Caki2 (cell line): ENCODE measurements at places on chromosomes 3 and 15.
A peak's percentile ranks its signal among the peaks of the same experiment; 100 is the strongest.

- no peak for DNase-seq
These were observed 45.1 kb downstream of the IL17RD start for GRCh38 chr3:57120040-57120439.

- peak; percentile 83 for DNase-seq
These were observed 7.8 kb upstream of the SUMF1 start for GRCh38 chr3:4474683-4475490.

DNA sequence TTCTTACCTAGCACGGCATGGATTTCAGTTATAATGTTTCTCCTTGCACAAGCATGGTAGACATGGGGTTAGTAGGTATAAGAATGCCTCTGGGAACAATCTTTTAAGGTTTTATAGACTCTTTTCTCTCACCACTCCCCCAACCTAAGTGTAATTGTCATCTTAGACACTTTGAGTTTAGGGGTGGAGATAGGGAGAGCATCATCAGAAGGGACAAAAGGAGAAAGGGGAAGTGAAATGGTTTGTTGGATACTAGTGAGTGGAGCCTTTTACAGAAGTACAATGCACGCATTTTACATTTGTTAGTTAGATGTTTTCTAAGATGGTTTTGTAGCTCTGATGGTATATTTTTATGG, 189.2 kb downstream of the TP63 start:
- DNase-seq = no peak

GRCh38 chr15:58715266-58715917, 34.1 kb downstream of the ADAM10 start:
- no peak for DNase-seq

DNA sequence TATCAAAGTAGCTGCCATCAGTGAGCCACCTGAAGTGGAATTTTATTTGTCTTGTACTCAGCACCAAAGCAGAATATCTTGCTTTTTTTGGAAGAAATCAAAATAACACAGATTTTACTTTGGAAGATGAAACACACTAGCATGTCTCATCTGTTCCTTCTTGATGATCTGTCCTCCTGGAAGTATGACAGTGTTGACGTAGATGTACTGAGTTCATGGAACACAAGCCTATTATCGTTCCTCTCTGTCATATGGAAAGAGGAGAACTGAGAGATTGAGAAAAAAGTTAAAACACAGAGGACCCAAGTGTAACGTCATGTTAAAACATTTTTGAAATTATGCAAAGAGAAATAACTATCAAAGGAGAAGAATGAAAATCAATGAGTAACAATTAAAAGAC, 340.2 kb downstream of the ROBO2 start:
- no peak for DNase-seq

DNA sequence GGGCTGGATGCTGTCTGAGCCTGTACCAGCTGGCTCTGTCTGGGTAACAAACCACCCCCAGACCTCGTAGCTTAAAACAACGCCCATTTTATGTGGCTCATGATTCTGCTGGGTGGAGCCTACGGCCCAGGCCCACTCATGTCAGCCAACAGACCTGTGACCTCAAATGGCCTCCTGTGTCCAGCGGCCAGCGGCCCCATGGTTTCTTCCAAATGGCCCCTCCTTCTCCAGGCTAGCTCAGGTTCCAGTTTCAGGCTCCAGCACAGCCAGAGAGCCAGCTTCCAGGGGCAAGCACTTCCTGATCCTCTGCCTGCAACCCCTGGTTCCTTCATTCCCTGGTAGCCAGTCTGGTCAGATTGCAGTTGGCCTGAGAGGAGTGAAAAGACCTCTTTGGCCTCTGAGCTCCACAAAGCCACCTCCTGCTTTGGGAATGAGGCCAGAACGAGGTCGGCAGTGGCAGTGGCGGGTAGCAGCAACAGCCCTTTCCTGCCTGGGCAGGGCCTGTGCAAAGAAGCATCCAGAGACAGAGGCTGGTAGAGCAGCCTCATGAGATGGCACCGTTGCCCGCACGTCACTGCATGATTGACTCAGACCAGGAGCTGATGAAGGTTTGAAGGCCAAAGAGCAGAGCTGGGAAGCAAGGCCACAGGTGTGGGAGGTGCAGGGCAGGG, 21.0 kb upstream of the PLXNA1 start:
- no peak for DNase-seq

DNA sequence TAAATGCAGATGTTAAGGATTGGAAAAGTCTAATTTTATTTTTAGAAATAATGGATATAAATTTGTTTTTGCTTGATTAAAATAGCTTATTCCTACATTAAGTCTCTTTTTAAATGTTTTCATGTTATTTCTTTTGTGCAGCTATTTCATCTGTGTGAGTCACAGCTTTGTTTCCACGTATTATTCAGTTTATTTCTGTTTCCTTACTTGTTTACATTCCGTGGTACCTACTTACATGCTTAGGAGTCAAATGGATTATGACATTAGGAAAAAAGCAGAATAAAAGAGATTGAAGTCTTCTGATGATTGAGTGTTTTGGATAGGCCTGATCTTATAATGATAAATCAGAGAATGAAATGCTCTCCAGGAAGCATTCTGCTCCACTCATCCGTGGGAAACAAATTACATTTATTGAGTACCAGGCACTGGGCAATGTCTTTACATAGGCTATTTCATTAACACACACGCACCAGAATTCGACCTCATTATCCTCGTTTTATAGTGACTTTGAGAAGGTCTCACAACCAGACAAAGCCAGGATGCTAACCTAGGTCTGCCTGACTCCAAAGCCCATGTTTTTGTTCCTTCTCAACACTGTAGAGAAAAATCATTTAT, 38.1 kb upstream of the RASA2 start:
- DNase-seq = no peak

GRCh38 chr15:27043770-27044169, 72.8 kb downstream of the GABRG3 start:
- DNase-seq = no peak

DNA sequence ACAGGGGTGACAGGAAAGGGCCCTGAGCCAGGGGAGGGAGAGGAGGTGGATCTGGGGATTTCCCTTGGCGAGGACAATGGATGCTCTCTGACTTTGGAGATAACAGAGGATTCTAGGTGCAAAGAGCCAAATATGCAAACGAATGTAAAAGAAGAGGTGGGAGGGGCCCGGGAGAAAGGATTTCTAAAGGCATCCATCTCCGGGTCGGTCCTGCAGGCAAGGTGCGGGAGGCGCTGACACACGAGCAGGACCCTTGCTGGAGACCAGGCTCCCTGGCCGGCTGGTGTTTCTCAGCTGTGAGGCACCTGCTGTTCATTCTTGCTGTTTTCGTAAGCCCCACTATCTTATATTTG, 115.2 kb upstream of the TLE3 start:
- DNase-seq = no peak

- no peak for DNase-seq
These were observed 14.5 kb upstream of the RNU6-1 start for GRCh38 chr15:67854358-67854757.

GRCh38 chr3:173886-174285, 22.7 kb upstream of the CHL1 start:
- DNase-seq = no peak

DNA sequence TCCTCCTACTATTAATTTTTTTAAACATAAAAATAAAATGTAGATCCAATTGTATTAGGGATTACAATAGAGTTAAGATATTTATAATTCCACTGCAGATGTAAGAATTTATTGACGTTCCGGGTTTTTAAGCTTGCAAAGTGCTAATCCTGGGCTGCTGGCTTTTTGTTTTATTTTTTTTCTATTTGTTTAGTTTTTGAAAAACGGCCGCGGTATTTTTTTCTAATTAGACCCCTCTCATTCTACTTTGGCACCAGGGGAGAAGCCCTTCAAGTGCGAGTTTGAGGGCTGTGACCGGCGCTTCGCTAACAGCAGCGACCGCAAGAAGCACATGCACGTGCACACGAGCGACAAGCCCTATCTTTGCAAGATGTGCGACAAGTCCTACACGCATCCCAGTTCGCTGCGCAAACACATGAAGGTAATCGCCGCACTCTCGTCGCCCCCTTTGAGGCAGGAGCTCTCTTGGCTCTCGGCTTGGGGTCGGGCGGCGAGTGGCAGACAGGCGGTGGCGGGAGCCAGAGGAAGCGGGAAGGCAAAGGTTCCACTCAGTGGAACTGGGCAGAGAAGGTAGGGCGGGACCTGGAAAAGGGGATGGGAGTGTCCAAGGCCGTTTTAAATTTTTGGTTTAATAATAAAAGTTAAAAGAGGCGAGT, 3.2 kb downstream of the ZIC1 start:
- no peak for DNase-seq

GRCh38 chr3:16836505-16837237, 48.1 kb upstream of the PLCL2 start:
- DNase-seq = no peak

GRCh38 chr3:930866-931265, 162.0 kb upstream of the CNTN6 start:
- DNase-seq = no peak

DNA sequence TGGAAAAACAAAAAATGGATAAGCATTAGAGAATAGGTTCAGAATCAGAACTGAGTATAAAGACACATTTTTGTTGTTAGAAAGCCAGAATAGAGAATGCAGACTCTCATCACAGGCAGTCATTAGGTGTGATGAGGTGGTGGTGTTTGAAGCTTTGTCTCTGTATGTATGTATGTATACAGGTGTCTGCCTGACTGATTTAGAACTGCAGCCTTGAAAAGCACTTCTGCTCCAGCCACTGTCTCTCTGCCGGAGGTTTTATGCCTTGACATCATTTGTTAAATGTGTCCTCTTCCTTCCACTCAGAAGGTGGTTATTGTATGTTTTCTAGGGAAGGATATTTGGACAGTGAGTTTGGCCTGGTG, 80.7 kb upstream of the ZBED2 start:
- DNase-seq = no peak

DNA sequence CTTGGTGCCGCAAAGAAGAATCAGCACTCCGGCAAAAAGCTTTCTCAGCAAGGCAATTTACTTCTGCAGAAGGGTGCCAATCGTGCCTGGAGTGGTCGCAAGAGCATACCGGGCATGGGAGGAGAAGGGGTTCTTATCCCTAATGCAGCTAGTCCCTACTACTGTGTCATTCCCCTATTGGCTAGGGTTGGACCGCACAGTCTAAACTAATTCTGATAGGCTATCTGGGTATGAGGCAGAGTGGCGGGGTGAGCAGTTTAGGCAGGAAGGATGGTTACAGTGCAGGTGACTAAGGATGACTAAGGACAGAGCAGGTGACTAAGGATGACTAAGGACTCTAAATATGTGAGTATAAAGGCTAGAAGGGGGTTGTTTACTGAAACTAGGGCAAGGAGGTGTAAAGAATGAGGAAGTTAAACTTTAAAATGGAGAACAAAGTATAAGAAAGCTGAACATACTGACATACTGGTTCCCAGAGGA, 52.9 kb downstream of the PGBD4 start:
- DNase-seq = peak; percentile 91

DNA sequence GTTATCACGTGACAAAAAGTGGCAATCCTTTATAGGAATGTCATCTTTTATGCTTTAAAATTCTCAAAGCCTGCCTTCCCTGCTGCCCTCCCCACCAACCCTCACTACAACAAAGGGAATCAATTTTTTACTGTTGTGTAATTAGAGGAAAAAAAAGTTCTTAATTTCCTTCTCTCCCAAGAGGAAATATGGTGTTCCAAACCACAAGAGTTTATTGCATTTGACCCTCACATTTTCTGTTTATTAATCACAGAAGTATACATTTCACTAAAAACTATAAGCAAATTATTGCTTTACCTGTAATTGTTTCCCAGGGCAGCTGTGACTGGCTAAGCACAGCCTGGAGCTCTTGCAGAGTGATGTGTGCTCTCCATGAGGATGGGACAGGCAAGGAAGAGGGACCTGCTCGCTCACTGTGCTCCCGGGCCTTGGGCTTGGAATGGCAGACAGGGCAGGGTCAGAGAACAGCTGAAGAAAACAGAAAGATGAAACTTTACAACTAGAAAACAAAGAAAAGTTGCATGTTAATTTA, 31.3 kb upstream of the ATP10A start:
- no peak for DNase-seq

- no peak for DNase-seq
These were observed 19.7 kb upstream of the DNAJC19 start for GRCh38 chr3:181009225-181009624.

- peak; percentile 17 for DNase-seq
These were observed 5.2 kb upstream of the WNT7A start for GRCh38 chr3:13884851-13885703.

- no peak for DNase-seq
These were observed 27.6 kb downstream of the CHST14 start for GRCh38 chr15:40498418-40498817.

GRCh38 chr3:52091586-52092270, 35.4 kb upstream of the DUSP7 start:
- peak; percentile 9 for DNase-seq

GRCh38 chr15:43241100-43241499, 20.3 kb upstream of the EPB42 start:
- DNase-seq = no peak

GRCh38 chr15:95295896-95296625, 1034.4 kb upstream of the NR2F2 start:
- DNase-seq = no peak

DNA sequence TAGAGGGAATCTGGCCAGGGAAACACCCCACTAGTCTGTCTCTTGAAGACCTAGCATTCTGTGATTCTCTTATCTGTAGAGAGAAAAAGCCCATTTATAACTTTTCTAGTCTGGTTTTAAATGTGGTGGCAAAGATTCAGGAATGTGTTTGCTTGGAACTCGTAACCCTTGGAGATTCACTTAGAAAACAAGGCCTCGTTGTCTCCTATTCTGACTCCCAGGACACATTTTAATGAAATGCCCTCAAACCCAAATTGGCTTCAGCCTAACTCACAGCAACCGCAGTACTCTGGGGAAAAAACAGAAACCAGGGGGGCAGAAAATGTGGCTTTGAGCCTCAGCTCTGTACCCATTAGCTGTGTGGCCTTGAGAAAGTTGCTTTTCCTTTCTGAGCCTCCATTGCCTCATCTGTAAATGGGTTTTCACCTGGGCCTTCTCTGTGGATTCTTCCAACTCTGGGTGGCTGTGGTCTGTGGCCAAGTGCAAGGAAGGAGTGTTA, 36.5 kb downstream of the RPLP1 start:
- no peak for DNase-seq

- no peak for DNase-seq
These were observed 56.6 kb upstream of the SPRED1 start for GRCh38 chr15:38196076-38196475.

DNA sequence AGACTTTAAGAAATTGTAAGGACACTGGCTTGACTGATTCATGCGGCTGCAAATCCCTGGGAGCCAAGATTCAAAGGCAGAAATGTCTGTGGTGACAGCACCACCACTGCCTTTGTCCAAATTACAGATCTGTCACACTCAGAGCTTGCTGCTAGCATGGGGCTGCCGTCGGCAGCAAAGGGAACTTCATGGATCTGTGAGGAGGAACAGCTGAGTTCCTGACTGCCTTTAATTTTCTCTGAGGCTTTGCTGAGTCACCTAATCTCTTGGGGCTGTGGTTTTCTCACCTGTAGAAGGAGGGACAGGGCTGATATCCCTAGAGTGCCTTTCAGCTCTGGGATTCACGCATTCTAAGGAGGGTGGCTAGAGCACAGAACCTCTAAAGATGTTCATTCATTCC, 4.1 kb upstream of the PAK6 start:
- DNase-seq = no peak
